ENCODE measurements at places on chromosomes 2 and 18.

DNA sequence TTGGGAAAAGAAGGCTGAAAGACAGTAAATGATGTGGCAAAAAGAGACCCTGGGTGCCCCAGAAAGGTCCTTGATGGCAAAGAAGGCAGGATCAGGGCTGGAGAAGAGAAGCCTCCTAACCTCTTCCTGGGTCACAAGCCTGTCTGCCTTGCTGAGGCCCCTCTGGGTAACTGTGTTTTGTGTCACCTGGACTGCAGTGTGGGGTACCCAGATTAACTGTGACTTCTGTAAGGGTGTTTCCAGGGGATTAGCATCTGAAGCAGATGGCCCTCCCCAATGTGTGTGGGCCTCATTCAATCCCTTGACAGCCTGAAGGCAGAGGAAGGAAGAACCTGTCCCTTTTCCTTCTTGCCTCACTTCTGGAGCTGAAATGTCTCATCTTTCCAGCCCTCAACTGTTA lies 35.6 kb upstream of the APCDD1 start:
- no peak for DNase-seq

- no peak for DNase-seq
These were observed 59.3 kb upstream of the RFX8 start for GRCh38 chr2:101534149-101534611.

DNA sequence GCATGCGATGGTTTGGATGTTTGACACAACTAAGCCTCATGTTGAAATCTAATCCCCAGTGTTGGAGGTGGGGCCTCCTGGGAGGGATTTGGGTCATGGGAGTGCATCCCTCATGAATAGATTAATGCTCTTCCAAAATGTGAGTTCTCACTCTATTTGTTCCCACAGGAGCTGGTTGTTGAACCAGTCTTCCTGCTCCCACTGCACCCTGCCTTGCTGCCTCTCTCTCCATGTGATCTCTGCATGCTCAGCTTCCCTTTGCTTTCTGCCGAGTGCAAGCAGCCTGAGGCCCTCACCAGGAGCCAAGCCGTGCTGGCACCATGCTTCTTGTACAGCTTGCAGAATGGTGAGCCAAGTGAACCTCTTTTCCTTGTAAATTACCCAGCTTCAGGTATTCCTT lies 206.8 kb downstream of the VAPA start:
- no peak for DNase-seq

DNA sequence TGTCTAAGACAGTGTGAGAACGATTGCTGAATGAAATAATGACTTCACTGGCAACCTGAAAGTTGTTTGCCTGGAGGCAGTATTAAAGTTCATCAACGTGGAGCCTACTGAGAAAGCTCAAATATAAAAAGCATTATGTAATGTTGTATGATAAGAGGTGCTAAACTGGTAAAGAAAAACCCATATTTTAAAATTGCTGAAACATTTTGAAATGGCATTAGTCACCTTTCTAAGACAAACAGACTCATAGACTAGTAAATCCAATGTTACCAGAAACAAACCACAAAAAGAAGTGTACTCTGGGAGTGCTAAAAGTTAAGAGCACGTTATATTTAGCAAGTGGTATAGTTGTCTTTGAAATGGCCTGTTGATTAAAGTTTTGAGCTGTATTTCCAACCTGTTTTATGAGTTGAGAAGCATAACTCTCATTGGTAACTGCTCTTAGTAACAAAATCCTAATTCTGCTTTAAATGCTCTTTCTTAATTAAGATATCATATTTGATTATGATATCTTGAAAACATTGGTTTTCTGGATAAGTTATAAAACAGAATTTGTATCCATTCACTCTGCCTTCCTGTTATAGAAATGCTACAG lies 62.7 kb downstream of the CYP1B1 start:
- DNase-seq: no peak

DNA sequence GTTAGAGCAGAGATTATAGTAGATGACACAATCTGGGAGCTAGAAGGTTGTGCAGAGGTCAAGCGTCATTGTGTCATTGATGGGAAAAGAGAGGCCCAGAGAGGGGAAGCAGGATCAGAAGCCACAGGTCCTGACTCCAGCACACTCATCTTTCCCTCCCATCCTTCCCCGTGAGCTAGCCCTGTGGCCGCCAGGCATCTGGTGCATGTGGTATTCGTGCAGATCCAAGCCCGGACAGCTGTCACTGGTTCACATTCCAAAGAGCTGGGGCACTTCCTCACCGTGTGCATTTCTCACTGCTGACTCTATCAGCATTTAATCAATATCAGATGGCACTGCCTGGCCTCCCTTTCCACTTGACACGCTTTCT lies 94.1 kb upstream of the THOC1 start:
- no peak for DNase-seq
